ENCODE measurements at places on chromosomes 12 and 14.
A peak's percentile ranks its signal among the peaks of the same experiment; 100 is the strongest.

- peak; percentile 22 for DNase-seq
Measured at GRCh38 chr14:37584211-37585100, 10.6 kb downstream of the FOXA1 start.

DNA sequence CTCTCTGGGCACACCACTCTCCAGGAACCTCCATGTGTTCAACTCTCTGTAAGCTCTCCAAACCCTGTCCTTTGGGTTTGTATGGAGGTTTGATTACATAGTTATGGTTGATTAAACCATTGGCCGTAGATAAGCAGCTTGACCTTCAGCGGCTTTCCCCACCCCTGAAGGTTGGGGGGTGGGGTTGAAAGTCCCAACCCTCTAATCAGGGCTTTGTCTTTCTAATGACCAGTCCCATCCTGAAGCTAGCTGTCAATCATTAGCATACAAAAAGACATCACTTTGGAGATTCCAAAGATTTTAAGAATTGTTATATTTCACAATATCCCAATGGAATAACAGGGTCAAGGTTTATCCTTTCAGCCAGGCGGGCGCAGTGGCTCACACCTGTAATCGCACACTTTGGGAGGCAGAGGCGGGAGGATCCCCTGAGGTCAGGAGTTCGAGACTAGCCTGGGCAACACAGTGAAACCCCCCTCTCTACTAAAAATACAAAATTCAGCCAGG is 8.4 kb downstream of the FAM186A start:
- DNase-seq: peak; percentile 45

GRCh38 chr12:111174251-111174960 is 194.5 kb downstream of the PHETA1 start:
- DNase-seq: no peak

- no peak for DNase-seq
Measured at GRCh38 chr12:16112612-16113560, 164.6 kb downstream of the SLC15A5 start.

GRCh38 chr14:36925094-36925493 is 247.3 kb downstream of the SLC25A21 start:
- no peak for DNase-seq
